WERI-Rb-1 (cell line): ENCODE measurements at places on chromosomes 4 and X.

- no peak for DNase-seq
Measured at GRCh38 chr4:138509346-138509745, 267.2 kb upstream of the SLC7A11 start.

GRCh38 chr4:46032056-46032455 is 91.8 kb downstream of the GABRG1 start:
- no peak for DNase-seq

DNA sequence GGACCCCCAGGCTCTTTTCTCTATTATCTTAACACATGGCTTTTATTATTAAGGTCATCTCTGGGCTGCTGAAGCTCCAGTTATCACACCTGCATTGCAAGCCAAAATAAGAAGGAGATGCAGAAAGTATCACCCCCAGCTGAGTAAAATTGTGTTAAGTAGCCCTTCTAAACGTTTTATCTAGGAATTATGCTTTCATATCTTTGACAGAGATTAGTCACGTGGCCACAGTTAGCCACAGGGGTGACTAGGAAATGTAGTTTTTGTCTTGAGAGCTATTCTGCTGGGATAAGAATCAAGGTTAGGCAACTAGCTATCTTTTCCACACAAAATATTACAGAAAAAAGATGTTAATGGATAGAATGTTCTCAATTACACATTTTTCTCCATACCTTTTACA is 102.1 kb downstream of the ANXA3 start:
- DNase-seq: no peak

- no peak for DNase-seq
Measured at GRCh38 chr4:152537881-152538280, 2.0 kb upstream of the FBXW7 start.

DNA sequence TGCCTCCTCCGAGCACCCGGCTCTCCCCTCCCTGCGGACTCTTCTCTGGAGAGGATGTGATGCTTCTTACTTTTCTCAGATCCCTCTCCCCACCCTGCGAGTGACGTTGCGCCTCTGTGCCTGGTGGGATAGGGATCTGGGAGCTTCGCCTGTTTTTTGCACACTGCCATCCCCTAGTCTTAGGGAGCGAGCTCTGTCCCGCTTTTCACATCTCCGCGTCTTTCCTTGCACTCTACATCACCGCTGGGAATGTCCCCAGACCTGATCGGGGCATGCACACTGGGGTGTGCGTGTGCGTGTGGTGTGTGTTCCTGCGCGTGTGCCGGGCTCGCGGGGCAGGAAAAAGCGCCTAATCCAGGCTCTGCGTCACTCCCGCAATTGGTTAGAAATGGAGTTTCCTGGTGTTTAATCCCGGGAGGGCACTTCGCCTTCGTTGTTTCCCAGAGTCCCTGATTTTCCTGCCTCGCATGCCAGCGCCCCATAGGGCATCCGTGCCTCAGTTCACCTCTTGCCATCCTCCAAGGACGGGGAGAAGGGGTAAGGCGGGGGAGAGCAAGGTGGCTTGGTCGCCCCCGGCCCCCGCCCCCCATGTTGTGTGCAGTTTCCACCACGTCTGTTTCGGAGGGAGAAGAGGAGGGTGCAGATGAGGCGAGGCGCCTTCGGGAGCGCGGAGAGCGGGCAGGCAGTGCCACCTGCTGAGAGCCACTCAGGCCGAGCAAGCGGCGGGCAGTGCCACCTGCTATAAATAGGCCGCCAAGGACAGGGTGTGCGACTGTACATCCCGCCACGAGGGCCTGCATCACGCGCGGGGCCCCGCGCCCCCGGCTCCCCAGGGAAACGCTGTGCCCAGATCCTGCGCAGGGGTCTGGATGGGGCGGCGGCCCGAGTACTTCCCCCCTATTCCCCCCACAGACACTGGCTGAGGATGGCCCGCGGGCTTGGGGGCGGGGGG is 759 bp upstream of the TBC1D1 start:
- DNase-seq: no peak

- no peak for DNase-seq
Measured at GRCh38 chr4:168398589-168398988, 80.0 kb upstream of the DDX60 start.

DNA sequence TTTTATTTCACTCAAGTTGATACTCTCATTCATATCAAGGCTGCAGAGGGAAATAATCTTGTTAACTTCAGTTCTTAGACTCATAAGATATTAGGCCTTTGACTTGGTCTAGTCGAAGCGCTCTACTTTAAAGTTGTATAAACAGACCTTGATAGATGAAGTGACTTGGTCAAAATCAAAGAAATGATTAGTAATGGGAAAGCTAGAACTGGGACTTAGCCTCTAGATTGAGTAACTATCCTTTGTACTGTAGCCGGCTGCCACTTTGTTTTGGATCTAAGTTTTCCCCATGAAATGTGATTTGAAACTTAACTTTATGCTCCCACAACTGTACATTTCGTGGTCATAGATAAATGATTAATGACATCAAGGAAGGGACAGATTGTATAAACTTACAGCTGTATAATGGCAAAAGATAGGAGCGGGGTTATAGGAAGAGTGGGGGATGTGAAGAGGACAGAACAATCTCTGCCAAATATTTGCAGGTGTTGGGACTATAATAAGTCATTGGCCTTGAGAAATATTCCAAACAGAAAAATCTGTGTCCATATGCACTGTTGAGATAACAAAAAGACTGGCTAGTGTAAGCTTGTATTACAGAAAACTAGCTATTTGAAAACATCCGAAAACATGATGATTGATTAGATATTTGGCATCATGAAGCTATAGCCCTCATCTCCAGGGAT is 17.2 kb downstream of the MID2 start:
- DNase-seq: no peak

DNA sequence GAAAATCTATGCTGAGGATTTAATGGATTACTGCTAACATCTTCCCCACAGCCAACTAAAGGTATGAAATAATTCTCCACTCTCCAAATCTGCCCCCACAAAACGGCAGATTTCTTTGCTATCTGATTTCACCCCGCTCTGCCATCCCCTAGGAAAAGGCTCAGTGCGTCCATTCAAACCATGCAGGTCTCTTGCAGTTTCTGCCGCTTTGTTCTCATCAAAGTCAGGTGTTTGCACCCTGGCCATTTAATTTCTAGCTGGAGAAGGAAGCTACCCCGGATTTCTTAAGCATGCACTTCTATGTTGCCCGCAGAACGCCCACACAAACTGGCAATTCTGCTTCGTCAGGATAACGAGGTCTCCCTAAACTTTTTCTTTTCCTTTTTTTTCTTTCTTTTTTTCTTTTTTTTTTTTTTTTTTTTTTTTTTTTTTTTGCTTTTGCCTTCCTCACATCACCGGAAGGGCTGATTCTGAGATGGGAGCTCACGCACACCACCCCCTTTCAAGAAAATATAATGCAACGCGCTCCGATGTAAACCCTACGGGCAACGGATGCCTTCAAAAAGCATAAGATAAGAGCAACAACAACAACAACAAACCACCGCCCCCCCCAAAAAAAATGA is 3.3 kb downstream of the NLGN4X start:
- no peak for DNase-seq

GRCh38 chrX:154824638-154825037 is 9.8 kb downstream of the SMIM9 start:
- no peak for DNase-seq
